ENCODE measurements at places on chromosomes 7 and 10.

- no peak for DNase-seq
Observed at GRCh38 chr10:88731296-88731695, 25.2 kb downstream of the LIPK start.

- peak; percentile 6 for DNase-seq
Observed at GRCh38 chr7:49791088-49791741, 17.8 kb downstream of the VWC2 start.

- no peak for DNase-seq
Observed at GRCh38 chr7:142176901-142177300, 65.4 kb downstream of the MGAM2 start.

DNA sequence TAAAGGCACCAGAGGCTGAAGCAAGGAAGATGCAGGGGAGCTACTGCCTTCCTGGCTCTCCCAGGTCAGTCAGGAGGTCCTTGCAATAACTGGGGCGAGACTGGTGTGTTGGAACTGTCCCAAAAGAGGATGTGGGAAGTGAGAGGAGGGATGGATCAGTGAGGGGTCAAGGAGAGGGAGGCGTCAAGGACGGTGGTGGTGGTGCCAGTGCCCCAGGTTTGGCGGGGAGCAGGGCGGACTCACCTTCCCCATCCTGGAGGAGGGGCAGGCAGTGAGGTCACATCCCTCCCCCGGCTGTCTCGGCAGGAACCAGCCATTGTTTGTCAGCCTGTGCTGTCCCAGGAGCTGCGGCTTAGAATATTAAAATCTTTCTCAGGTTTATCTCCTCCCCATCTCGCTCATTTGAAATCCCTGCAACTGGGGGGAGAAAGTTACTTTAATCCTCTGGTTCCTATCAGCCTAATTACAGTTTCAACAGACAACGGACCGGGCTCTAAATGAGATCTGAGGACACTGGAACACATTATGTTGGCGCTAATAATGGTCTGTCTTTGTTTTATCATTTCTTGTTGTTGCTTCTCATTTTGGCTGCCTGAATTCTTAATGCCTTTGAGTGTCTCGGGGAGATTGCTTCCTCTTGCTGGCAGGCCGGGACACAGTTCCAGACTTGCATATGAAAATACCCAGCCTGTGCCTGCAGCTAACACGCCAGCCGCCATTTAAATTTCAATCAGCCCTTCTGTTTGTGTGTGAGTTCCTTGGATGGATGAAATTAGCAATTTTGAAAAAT is 387.5 kb downstream of the RPS24 start:
- DNase-seq = no peak

DNA sequence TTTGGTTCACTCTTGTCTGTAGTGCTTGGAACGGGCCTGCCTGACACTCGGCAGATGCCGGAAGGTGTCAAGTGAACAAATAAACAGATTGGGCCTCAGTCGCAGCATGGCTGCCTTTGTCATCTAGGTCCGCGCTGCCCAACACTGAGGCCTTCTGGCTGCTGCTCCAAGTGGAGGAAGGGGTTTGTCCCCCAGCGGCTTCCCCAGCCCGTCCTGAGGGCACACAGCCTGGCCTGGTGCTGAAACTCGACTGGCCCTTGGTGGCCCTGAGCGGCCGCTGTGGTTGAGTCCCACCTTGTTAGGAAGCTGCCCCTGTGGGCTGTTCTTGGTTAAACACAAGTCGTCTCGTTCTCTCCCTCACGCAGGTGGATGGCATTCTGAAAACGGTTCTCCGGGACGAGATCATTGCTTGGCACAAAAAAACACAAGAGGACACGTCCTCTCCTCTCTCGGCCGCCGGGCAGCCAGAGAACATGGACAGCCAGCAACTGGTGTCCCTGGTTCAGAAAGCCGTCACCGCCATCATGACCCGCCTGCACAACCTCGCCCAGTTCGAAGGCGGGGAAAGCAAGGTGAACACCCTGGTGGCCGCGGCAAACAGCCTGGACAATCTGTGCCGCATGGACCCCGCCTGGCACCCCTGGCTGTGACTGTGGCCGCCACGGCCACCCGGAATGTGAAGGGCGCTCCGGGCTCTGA is 132.1 kb downstream of the SMURF1 start:
- no peak for DNase-seq

DNA sequence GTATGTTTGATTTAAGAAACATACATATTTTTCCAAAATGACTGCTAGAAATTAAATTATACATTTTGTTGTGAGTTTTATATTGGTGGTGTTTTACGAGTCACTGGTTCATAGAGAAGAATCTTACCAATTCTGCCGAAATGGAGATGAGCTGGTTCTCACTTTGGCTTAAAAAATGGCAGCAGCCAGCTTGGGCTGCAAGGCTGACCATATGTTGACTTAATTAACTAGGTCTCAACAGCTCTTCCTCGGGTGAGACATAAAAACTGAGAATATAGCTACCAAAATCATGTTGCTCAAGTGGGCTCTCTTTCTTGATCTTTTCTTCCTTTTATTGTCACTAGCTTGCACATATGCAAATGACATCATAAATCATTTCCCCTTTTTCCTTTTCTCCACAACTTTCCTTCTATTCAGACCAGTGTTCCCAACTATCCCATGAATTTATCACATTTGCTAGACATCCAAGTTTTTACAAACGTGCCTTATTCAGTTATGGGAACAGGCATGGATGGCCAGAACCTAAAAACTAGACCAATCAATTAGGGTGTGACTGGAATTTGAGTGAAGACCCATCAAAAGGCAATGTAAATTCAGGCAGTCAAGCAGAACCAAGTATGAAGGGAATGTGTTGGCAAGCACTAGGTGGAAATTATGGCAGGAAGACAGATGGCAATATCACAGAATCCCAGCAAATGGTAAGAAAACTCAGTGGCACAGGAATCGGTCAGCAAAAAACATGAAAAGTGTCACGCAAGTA is 6.4 kb upstream of the TSPAN12 start:
- DNase-seq = no peak

- no peak for DNase-seq
Observed at GRCh38 chr10:15310776-15311568, 60.1 kb downstream of the FAM171A1 start.

GRCh38 chr10:67666416-67667034 is 29.5 kb downstream of the CTNNA3 start:
- peak; percentile 72 for DNase-seq

DNA sequence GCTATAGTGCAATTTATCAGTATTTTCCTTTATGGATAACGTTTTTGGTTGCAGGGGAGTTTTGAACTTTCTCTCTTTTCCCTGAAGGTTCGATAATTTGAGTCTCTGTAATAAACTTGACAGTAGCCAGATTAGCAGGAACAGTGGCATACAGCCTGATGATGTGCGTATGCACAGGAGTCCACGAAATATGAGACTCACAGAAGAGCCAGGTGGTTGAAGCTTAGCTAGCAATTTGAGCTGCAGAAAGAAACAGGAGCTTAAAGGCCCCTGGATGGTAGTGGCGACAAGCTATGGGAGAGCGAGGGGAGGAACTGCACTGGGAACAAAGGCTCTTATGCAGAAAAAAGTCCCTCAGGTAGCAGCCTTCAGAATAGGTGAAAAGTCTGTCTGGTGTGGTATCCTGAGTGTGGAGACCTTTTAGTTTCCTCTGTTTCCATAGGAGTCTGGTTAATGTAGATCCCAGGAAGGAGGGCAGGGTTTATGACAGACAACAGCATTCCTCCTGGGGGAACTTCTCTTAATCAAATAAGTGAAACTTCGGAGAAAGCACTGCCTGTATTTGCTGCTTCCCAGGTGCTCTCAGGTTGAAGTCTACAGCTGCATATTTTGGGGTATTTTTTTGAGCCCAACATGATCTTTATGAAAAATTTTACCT is 32.7 kb downstream of the FANK1 start:
- no peak for DNase-seq

DNA sequence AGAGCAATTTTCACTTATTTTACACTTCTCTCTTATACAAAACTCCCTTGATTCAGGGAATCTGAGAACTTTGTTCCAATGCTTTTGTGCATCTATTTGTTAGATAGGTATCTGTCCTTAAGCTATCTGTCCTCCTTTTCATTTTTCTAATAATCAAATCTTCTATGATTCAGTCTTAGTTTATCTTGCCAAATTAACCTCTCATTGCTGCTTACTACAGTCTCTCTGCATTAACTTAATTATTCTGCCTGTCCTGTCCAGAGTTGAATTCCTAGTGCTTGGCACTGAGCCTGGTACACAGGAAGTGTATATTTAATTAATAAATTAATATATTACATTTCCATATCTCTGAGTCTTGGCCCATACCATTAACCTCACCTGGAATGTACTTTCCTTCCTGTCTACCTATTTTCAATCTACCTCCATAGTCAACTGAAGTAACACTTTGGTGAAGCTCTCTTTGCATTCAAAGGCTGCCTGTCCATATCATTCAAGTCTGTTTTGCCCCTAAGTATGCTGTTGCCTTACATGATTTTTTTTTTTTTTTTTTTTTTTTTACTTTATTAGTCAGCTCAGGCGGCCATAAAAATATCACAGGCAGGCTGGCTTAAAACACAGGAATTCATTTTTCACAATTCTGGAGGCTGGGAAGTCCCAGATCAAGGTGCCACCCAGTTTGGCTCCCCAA is 66.0 kb upstream of the CSTF2T start:
- DNase-seq = no peak

GRCh38 chr7:18419456-18419855 is 76.1 kb upstream of the HDAC9 start:
- DNase-seq = no peak

Data from A549 (cell line).